Osteoblast (primary cell): ENCODE measurements at places on chromosomes 4 and X. TPM values are rescaled to one million over a fixed set of nuclear protein-coding genes. Genes with fewer than 3 reads are reported as not detected.

EREG gene
- 0.29 and 1.1 TPM in 2 replicates for total RNA-seq

DNA sequence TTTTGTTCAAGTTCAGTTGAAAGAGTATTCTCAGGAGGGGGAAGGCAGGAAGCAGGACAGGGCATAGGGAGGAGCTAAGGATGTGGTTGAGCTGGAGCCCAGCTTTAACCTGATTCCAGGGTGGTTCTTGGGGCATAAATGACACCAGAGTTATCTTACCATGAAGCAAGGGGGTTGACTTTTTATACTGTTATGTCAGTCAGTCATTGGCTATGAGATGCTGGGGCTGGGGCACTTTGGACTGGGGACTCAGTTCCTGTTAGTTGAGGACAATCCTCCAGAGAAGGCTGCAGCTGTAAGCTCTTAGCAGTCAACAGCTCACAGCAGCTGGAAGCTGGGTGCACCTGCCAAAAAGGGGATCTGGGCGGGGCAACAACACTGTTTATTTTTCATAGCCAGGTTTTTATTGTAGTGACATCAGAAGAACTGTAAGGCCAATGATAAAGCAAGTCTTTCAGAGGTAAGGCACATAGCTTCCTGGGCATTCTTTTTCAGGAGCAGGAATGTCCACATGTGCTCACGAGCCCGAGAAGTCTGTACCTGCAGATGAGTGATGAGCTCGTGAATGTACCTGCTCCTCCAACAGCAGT is 78.5 kb downstream of the MID1IP1 start:
- DNase-seq: no peak
- H3K4me3 ChIP-seq: no peak overlapping the region
- H3K27ac ChIP-seq: no peak overlapping the region
- peaks cover 6% of the 10 kb centered on the region for H3K27me3 ChIP-seq

UGT2A3 gene
- not detected in 2 replicates for total RNA-seq

DNA sequence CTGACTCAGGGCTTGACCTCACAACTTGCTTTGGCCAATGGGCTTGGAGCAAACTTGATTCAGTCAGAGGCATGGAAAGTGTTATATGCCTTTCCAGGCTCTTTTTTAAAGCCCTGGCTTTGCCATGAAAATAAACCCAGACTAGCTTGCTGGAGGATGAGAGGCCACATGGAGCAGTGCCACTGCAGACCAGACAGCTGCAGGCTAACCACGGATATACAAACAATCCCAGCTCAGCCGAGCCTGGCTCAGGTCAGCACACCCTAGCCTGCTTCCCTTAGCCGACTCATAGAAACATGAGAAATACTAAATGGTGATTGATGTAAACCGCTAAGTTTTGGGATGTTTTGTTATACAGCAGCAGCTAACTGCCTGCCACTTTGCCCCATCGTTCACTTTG is 345.1 kb downstream of the ARHGAP10 start:
- no peaks in the 10 kb centered on the region for H3K27me3 ChIP-seq
- DNase-seq: no peak
- H3K27ac ChIP-seq: no peak overlapping the region
- peaks cover 13% of the 10 kb centered on the region for H3K36me3 ChIP-seq
- H3K4me3 ChIP-seq: no peak overlapping the region
